ENCODE measurements at places on chromosomes 6 and 20. TPM values are rescaled to one million over a fixed set of nuclear protein-coding genes. Genes with fewer than 3 reads are reported as not detected.

- DNase-seq, result no peak
Measured at GRCh38 chr6:130150906-130151305, 71.8 kb downstream of the SAMD3 start.

- DNase-seq, result peak; percentile 59
Measured at GRCh38 chr20:12882832-12883506, 125.8 kb upstream of the SPTLC3 start.

DNA sequence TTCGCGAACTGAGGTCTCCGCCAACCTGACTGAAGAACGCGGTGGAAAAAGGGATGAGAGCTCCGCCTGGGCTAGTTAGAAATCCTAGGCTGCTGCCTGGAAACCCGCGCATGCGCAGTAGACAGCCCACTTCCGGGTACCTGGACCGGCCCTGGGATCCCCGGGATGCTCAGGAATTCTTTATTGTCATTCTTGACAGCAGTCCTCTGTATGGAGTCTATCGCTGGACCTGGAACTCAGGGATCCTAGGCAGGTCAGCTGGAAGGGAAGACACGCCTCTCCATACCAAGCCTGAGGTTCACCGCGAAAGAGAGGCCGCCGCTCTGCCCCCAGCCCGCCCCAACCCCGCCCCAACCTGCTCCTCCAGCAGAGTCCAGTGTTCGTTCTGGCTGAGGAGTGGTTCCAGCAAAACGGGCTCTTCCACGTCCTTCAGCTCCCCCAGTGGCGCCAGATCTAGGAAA is 1379.2 kb upstream of the DEFB115 start:
- no peak for DNase-seq

- DNase-seq, result no peak
Measured at GRCh38 chr6:95185874-95186273, 391.5 kb upstream of the MANEA start.

- no peak for DNase-seq
Measured at GRCh38 chr6:38531134-38531533, 108.6 kb downstream of the BTBD9 start.

GRCh38 chr6:2111162-2111677 is 134.2 kb downstream of the GMDS start:
- peak; percentile 75 for DNase-seq

Gene KCNK15
- 1.4 TPM for total RNA-seq

DNA sequence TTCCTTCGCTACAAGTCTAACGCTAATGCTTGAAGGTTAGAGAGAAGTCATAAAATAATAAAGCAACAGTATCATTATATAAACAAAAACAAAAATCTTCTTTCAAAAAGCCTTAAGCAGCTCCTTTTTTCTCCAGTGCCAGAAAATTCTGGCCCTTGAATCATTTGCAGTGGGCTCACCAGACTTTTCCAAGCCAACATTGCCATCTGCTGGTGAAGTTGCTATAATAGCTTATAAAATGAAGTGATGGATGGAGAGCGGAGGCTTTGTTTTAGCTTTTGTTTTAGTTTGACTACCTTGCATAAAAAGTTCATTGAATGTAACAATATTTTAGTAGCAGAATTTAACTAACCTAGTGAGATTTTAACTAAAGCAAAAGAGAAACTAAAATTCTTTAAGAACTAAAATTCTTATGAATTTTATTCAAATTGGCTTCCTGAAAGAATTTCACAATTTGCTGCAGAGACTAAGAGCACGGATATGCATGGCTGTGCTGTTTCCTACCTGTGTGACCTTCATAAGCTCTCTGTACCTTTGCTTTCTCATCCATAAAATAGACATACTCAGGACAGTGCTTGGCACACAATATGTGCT is 44.8 kb upstream of the SLC2A12 start:
- DNase-seq, result peak; percentile 83

Gene ID4
- total RNA-seq, result not detected

Gene ESF1
- 17.4 TPM for total RNA-seq

DNA sequence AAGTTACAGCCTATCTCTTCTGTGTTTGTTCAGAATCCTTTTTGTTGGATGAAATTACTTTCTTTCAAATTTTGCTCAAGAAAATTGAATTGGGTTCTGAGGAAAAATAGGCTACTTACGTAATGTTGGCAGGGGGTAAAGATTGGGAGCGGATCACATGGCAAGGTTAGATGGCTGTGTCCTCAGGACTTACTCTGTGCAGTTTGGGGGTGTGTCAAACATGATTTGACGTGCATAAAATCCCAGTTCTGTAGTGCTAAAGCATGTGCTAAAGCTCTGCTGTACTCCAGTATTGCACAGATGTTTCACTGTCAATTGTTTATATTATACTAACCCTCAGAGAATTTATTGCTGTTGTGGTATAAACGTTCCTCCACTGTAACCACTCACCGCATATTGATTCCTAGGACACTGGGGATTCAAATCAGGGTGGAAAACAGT is 2.6 kb downstream of the NT5E start:
- peak; percentile 38 for DNase-seq

Gene SLC17A2
- not detected for total RNA-seq

GRCh38 chr6:74606582-74607071 is 599.2 kb downstream of the COL12A1 start:
- peak; percentile 94 for DNase-seq

GRCh38 chr6:47651505-47651944 is 46.9 kb upstream of the ADGRF4 start:
- DNase-seq, result peak; percentile 66

Data from MCF 10A (cell line).